RCC 7860 (cell line): ENCODE measurements at places on chromosomes 1 and 21.

- DNase-seq = no peak
These were observed 789 bp upstream of the S100A14 start for GRCh38 chr1:153616917-153617311.

GRCh38 chr1:174352883-174353608 is 94.7 kb upstream of the GPR52 start:
- DNase-seq = no peak

DNA sequence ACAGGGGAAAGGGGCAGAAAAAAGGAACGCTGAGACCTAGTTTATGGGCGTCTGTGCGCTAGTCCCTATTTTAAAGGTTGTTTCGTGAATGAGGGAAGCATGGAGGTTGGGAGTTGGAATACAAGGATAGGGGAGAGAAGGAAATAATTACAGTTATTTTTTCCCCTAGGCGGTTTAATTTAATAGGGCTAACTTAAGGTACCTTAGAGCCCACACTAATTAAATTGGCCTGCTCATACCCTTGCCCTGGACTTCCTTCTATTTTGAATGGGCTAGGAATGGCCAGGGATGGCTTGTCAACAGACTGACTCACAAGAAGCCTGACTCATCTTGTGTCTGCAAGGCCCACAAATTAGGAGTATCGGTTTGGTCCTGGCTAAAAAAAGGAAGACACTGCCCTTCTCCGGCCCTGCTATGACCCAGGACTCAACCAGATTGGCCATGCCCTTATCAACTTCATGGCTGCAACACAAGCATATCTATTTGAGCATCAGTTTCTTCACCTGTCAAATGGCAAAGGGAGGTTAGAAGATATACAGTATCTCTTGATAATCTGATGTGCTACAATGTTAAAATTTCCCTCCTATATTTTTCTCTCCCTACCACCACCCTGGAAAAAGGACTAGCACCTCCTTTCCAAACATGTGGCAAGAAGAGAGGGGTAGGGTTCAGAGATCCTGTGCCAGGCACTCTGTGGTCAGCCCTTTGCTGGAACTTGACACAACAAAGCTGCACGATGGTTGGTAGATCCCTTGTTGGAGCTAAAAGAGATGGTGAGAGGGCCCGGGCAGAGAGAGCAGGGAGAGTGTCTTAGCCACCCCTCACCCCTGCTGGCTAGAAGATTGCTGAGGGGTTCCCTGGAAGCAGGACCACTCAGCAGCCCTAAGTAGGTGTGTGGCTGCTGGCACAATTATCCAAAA is 2.2 kb upstream of the SSBP3 start:
- peak; percentile 59 for DNase-seq

DNA sequence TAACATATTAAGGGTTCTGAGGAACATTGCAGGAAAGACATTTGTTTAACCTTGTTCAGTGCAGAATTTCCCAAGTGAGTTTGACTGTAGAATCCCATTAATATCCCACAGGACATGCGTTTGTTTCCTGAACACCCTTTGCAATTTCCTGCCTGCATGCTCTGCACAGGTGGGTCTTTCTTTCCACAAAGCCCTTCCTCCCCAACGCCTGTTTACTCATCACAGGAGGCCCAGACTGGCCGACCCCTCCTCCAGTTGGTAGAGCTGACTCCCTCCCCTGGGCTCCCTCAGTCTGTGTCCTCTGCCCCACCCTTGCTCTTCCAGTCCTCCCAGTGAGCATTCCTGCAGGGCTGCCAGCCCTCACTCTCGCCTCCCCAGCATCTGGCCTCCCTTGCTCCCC is 47.5 kb upstream of the CTPS1 start:
- no peak for DNase-seq

GRCh38 chr1:100305954-100306353 is 39.9 kb downstream of the RTCA start:
- DNase-seq = no peak

DNA sequence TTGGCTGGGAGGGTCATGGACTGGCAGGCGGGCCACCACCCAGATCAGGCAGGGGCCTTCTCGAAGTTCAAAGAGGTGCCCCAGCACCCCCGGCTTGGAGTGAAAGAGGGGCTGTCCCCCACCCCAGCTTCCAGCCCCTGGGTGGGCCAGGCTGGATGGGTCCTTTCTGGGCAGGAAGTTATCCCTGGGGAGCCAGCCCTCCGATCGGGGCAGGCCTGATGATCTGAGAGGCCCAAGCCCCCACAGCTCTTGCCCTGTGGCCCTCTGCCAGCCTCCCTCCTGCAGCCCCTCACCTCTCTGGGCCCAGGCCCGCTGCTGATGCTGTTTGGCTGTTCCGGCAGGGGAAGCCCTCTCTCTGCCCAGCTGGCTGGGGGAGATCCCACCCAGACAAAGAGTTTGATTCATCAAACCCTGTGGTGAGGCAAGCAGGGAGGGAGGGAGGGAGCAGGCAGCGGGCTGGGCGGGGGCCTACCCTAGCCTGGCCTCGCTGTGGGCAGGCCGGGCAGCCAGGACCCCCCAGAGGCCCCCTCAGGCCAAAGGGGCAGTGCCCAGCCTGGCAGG is 2.5 kb downstream of the ARHGEF19 start:
- no peak for DNase-seq

GRCh38 chr1:163195728-163196448 is 6.8 kb downstream of the RGS5 start:
- DNase-seq = no peak

DNA sequence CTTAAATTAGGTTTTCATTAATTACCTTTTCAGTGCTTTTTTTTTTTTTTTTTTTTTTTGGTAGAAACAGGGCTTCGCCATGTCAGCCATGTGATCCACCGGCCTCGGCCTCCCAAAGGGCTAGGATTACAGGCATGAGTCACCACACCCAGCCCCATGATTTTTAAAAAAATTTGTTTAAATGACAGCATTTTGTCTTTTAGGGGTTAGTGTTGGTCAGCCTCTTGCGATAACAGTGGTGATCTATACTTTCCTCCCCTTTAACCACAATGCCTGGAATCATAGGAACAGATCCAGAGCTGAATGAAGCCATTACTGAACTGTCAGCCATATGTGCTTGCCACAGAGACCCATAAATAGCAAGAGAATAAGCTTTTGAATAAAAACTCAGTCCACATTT is 73.9 kb downstream of the CACHD1 start:
- no peak for DNase-seq

GRCh38 chr1:2180297-2181245 is 14.0 kb downstream of the FAAP20 start:
- DNase-seq = peak; percentile 68

GRCh38 chr1:27402349-27402754 is 9.9 kb downstream of the GPR3 start:
- peak; percentile 30 for DNase-seq

DNA sequence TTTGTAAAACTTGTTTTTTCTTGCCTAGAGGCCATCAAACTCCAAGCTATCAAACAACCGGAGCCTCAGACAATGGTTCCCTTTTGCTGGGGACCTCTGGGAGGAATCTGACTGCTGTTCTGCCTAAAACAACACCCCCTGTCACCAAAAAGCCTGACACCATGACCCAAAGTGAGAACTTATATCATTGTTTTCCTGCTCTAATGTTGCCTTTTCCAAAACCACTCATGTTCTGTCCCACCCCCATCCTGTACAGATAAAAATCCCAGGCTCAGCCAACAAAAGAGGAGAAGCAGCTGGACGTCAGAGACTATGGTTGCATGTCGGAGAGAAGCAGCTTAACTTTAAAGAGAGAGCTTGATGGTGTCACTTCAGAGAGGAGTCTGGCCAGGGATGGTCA is 327.2 kb upstream of the CXADR start:
- no peak for DNase-seq

GRCh38 chr1:19163261-19163660 is 46.8 kb downstream of the UBR4 start:
- no peak for DNase-seq

DNA sequence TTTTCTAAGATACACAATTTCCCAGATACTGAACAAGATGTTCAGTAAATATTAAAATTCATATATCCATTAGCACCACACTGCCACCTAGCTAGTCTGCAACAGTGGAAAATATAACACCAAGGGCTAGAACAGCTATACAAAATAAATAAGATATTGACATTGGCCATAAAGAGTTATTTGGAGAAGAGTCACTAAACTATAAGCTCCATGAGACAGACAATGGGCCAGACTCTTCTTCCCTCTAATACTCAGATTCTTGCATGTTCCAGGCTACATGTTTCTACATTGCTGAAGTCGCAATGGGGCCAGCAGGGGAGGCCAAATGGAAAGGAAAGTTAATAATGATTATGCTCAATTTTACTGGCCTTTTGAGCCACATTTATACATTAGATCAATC is 21.5 kb downstream of the SPATA6 start:
- DNase-seq = no peak

DNA sequence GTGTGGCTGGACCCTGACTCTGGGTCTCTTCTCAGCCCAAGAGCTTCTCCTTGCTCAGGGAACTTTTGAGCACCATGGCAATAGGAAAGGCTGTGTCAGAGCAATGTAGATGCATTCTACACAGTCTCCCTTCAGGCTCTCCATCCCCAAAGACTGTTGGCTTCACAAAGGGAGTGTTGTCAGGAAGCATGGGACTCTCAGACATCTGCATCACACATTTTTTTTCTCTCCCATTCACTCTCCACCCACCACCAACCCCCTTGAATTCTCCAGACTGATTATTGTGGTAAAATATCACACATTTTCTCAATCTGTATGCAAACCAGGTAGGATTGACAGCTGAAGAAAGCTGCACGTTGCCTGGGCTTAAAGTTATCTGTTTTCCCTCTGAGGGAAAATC is 105.4 kb upstream of the WARS2 start:
- DNase-seq = no peak

DNA sequence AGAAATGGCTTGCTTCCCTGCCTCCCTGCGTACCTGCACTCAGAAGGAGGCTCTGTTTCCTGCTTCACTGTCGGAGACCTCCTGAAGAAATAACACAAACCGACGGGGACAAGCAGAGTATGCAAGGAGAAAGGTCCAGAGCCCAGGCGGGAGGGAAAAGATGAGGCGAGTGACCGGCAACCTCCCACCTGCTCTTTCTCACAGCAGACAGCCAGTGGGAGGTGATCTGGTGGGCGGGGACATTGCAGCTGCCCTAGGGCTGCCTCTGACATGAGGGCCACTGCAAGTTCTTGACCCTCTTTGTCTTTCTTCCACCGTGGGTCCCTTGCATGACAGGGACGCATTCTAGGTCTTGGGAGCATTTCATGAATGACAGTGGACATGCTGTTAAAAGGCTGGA is 368.2 kb downstream of the CAMTA1 start:
- DNase-seq = no peak

- no peak for DNase-seq
These were observed 24.2 kb upstream of the PHTF1 start for GRCh38 chr1:113783254-113784103.

GRCh38 chr1:42240966-42241755 is 76.6 kb upstream of the GUCA2A start:
- no peak for DNase-seq

GRCh38 chr1:183374825-183375224 is 43.4 kb downstream of the NMNAT2 start:
- DNase-seq = no peak

GRCh38 chr1:154605534-154605933 is 2.5 kb downstream of the ADAR start:
- no peak for DNase-seq

GRCh38 chr1:159089184-159089791 is 12.7 kb upstream of the AIM2 start:
- DNase-seq = no peak

- DNase-seq = no peak
These were observed 78.2 kb downstream of the SLC66A1 start for GRCh38 chr1:19390166-19390850.

GRCh38 chr1:46064708-46065107 is 67.7 kb downstream of the PIK3R3 start:
- DNase-seq = no peak

GRCh38 chr1:110477967-110478640 is 27.2 kb downstream of the PROK1 start:
- DNase-seq = no peak

- no peak for DNase-seq
These were observed 63.9 kb downstream of the MAP3K7CL start for GRCh38 chr21:29194342-29194741.

DNA sequence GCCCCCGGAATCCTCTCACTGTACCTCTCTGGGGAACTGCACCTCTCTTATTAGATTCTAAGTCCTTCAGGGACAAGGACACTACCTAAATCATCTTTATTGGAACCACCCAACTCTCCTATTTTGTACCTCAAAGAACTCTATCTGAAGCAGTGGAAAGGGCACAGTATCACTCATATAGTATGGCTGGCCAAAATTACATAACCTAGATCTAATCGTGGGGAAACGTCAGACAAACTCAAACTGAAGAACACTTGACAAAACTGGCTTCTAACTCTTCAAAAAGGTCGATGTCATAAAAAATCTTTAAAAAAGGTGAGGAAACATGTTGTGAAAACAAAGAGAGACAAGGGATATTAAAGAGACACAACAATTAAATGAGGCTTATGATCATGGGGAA is 210.0 kb downstream of the SLC45A1 start:
- DNase-seq = no peak

DNA sequence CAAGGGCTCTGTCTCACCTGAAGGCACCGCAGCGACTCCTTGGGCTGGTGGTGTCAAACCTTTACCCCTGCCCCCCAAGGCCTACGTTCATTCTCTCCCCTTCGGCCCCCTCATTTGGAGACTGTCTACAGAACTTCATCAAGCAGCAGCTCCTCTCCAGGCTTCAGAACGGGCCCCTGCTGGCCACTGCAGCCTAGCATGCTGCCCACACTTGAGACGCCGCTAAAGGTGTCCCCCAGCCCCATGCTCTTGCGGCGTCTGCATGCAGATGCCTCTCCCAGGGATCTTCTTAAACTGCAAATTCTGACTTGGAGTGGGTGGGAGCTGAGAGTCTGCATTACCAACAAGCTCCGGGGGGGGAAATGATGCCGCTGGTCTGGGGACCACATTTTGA is 104.2 kb downstream of the PRDM2 start:
- no peak for DNase-seq

DNA sequence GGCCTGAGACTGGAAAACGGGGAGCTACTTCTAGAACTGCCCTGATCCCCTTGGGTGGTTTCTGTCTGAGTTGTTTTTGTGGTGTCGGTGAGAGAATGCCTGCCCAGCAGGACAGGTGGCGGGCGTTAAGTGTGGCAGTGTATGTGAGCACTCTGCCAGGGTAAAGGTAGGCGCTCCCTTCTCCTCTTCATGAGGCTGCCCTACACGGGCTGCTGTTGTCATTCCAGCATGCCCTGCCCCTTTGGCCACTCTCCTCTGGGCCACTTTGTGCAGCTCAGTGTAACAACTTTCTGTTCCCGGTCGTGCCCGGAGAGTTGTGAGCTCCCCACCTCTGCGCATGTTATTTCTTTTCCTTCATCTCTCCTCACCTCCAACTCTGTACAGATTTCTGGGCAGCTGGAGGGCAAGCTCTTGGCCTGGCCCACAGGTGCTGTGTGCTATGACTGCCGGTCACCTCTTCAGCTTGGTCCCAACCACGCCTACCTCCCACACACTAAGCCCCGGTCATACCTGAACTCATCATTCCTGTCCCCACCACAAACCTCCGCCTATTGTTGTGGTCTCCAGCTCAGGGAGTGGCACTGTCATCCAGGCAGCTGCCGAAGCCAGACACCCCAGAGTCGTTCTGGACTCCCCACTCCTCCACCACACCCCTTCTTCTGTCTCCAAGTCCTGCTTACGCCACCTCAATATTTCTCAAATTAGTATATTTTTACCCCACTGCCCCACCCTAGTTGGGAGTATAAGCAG is 69.0 kb downstream of the GADD45A start:
- no peak for DNase-seq

GRCh38 chr1:93821423-93822144 is 57.4 kb downstream of the DNTTIP2 start:
- no peak for DNase-seq

- DNase-seq = no peak
These were observed 58.1 kb downstream of the SSBP3 start for GRCh38 chr1:54347955-54348699.
